ENCODE measurements at places on chromosomes 5 and 9.
A peak's percentile ranks its signal among the peaks of the same experiment; 100 is the strongest.

DNA sequence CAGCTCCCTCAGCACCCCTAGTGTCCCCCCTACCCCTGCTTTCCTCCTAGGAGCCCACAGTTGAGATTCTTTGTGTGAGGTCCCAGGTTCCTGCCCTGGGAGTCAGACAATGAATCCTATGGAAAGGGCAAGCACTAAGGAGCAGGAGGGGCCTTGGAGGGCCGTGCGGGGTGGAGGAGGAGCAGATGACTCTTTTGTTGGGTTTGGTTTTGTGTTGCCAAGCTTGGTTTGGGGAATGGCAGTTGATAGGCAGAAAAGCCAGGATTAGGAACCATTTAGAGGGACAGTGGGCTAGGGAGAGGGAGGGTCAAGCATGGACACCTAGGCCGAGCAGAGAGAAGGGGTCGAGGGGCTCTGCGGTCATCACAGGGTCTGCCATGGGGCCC lies 61.6 kb upstream of the SPTLC1 start:
- DNase-seq: no peak

DNA sequence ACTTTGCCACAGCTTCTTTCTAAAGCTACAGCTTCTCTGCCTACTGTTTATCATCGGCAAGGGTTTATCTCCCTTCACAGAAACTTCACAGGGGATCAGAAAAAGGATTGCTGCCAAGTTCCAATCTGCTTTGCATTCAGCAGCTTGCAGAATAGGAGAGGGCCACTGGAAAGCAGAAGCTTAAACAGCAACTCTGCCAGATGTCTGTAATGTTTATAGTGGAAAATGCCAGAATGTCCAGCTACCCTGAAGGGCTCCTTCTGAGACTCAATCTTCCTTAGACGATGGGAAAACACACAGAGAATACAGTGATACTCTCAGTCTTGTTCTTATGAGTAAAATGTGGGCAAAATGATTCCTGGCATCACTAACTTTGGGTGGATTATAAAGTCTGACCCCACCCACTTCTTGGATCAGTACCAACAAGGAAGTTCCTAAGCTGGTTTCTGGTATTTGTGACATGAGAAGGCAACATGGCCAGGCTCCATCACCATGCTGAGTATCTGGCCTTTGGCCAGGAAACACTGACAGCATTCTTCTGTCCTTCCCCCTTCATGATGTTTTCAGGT lies 19.0 kb downstream of the STOM start:
- DNase-seq: peak; percentile 92

GRCh38 chr5:169101966-169102365 lies 199.0 kb downstream of the SLIT3 start:
- no peak for DNase-seq

DNA sequence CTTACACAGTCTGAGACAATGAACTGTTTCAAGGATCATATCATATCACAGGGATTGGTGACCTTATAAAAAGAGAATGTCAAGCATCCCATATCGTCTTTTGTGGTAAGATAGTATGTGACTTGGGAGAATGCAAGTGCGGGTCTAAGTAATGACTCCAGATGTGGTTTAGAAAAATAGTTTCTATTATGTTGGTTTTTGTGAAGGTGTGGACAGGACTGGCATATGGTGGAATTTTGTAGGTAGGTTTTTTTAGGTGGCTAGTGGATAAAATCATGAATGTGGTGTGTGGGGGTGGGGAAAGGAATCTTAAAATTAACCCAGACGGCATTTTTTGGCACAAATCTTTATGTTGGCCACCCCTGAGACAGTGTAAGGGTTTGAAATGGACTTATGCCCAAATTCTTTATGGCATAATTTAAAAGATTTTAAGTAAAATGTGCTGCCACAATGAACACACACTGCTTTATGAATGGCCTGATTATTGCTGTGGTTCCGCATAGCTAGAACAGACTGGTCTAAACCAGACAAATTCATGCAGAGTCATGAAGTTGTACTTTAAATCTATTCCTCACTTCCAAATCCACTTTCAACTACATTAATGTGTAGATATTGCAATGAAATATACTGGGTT lies 204.8 kb upstream of the HAPLN1 start:
- DNase-seq: peak; percentile 93

DNA sequence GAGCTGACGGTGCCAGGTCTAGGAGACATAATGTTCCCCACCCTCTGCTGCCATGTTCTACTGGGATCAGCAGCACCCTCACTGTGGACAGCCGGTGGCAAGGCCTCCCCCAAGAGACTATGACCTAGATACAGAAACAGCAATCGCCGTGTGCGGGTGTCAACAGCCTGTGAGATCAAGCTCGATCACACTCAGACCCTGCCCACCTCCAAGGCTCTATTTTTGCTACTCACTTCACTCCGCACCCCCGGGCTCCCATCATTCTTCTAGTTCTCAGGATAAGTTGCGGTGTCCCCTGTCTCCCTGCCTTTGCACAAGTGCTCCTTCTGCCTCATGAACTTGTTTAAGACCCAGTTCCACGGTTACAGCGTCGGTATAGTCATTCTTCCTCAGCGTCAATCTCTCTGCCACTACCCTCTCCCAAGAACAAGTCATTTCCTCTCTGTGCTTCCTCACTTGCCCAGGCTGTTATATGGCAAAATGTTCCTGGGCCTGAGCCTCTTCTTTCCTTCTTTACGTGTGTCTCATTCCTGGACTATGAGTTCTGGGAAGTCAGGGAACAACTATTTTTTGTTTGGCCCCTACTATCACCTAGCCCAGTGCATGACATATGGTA lies 5.4 kb upstream of the DOCK8 start:
- no peak for DNase-seq

GRCh38 chr5:5183189-5183699 lies 43.1 kb downstream of the ADAMTS16 start:
- DNase-seq: no peak

DNA sequence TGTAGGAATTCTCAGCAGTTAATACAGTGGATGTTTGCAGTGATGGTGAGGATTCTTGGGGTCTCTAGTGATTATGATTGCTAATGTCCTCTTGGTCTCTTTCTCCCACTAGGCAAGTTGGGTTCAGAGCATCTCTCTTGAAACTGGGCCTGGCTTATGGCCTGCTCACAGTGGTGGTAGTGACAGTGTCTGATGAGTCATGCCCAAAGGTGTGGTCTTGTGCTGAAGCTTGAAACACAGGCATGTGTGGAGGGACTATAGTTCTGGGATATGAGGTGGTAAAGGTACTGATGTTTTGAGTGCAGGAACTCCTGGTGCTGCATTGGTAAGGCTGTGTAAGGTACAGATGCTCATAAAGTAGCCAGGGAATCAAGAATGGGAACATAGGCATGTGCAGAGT lies 231.1 kb downstream of the FAM170A start:
- no peak for DNase-seq

- no peak for DNase-seq
Measured at GRCh38 chr5:17080361-17080760, 137.1 kb upstream of the BASP1 start.

GRCh38 chr9:93217706-93218105 lies 33.8 kb downstream of the WNK2 start:
- DNase-seq: no peak

- DNase-seq: peak; percentile 87
Measured at GRCh38 chr9:121888438-121888775, 204.7 kb downstream of the TTLL11 start.

GRCh38 chr5:176180339-176180738 lies 57.9 kb upstream of the SIMC1 start:
- DNase-seq: peak; percentile 26

DNA sequence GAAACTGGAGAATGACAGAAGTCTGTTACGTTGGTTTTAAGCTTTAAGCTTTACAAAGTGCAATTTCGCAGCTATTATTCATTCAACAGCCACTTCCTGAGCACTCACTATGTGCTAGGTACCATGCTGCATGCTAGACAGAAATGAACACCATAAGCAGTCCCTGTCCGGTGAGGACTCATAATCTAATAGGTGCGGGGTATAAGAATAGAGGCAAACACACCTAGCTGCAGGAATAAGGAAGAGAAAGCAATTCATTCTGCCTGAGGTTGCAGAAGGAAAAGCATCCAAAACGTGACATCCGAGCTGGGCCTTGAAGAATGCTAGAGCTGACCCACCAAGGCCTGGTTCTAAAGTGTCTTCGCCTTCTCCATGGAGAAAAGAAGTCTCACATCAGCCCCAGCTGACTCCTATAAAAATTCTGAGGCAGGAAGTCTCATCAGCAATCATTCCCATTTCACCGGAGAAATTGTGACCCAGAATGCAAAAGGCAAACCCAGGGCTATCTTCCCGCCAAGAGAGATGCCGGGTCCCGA lies 542 bp downstream of the FKBP15 start:
- DNase-seq: no peak

DNA sequence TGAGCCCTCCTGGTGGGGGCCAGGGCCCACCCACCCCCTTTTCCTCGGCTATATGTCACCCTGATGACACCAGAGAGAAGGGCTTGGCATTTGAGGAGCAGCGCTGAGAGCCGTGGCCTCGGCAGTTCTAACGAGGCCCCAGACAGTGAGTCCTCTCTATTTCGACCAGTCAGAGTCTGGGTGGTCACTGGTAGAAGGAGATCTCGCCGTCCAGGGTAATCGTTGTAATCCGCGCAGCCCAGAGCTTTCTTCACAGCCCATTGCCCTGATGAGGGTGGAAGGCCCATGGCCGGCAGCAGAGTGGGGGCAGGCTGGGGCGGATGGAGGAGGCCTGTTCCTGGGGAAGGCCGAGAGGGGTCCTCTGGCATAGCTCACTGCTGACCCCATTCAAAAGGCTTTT lies 70.2 kb downstream of the PSMB7 start:
- DNase-seq: no peak

- peak; percentile 92 for DNase-seq
Measured at GRCh38 chr5:172740428-172741205, 30.4 kb downstream of the DUSP1 start.

- DNase-seq: peak; percentile 69
Measured at GRCh38 chr9:128034821-128035652, 32.1 kb downstream of the NAIF1 start.

DNA sequence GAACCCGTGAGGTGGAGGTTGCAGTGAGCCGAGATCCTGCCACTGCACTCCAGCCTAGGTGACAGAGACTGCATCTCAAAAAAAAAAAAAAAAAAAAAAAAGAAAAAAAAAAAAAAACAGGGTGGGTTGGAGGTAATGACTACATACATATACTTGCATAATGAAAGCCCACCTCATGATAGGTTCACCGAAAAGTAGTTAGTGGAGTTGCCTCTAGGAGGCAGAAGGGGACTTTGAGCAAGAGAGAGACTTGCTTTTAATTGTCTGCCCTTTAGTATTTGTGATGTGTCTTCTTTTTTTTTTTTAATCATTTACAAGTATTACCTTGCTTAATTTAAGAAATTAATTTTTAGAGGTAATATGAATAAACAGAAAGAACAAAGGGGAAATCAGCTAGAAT lies 99.8 kb downstream of the PPARGC1B start:
- no peak for DNase-seq

- DNase-seq: peak; percentile 3
Measured at GRCh38 chr5:43523662-43524072, 8.7 kb upstream of the C5orf34 start.

- peak; percentile 22 for DNase-seq
Measured at GRCh38 chr5:39675676-39676075, 250.9 kb upstream of the DAB2 start.

DNA sequence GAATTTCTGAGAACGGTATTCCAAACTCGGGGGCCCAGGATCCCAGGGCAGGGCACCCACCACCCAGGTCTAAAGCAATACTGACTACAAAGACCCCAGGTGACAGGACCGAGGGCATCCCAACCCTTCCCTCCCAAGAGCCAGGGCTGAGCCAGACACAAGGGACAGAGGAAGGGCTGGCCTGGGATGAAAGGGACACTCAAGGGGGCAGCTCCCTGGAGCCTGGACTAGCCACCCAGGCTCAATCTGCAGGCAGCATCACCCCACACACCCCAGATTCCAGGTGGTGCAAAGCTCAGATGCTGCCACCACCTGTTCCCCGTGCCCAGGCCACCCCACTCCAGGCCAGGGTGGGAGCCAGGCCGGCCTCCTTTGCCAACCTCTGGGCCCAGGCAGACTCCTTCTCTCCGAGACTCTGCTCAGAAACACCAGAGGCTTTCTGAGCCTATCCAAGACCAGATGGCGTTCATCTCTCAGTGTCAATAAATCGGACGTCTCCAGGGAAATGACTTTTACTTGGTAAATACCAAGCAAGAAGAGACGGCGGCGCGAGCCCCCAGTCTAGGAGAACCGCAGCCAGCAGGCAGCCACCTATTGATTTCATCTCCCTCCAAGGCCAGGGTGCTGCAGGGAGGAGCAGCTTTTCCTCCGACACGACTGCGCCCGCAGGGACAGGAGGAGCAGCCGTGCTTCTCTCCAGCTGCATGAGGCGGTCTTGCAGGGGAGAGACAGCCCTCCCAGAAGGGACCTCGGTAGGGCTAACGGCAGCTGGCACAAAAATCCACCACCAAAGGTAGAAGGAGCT lies 94.1 kb upstream of the ADAMTS2 start:
- DNase-seq: no peak

- no peak for DNase-seq
Measured at GRCh38 chr5:56161927-56162326, 71.2 kb downstream of the ANKRD55 start.

- no peak for DNase-seq
Measured at GRCh38 chr5:67393211-67393610, 196.6 kb upstream of the CD180 start.

DNA sequence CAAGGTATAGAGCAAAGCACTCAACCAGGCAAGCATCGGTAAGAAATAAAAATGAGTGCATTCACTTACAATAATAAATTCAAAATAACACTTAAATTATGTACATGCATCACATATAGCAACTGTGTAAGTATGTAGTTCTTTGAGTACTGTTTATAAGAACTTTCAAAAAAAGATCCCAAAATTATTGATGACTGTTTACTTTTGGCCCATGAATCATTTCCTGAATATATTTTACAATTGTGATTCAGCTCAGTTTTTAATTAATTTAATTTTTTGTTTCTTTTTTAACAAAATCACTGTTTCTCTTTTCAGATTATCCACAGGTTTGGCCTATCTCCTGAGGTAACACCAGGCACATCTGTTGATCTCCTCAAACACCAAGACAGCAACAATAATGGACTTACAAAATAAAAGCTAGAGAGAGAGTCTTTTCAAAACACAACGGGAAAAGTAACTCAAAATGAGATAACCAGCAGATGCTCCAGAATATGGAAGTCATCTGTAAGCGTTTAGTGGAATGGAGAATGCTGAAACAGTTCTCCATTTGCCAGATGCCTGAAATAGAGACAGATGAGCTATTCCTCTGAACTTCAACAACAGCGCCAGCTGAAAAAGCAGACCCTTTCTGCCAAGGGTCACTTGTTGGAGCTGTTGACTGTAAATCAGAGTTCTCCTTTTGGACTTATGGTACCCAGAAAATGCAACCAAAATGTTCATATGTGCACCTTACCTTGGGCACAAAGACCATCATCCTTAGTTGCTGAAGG lies 348.6 kb upstream of the RGMB start:
- DNase-seq: no peak

- DNase-seq: no peak
Measured at GRCh38 chr5:162990063-162990462, 447.3 kb upstream of the CCNG1 start.

DNA sequence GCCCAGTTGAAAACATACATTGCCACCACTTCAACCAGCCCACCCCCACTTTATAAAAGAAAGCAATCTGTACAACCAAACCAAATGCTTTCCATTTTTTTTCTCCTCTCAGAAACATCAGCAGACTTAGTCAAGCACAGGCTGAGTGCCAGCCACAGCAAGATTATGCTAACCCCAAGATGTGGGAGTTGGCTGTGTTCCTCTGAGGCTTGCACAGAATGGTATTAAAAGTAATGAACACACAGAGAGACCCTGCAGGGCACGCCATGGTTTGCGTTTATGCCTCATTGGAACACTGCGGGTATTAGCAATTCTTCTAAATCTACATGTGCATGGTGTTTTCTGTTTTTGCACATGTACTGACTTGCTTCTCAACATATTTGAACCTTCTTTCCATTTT lies 419.9 kb upstream of the GRAMD2B start:
- peak; percentile 89 for DNase-seq

Measured in iris pigment epithelial cell (primary cell).